ENCODE measurements at places on chromosomes 6 and 20.

GRCh38 chr6:166162599-166163342, 4.9 kb downstream of the TBXT start:
- DNase-seq: no peak

DNA sequence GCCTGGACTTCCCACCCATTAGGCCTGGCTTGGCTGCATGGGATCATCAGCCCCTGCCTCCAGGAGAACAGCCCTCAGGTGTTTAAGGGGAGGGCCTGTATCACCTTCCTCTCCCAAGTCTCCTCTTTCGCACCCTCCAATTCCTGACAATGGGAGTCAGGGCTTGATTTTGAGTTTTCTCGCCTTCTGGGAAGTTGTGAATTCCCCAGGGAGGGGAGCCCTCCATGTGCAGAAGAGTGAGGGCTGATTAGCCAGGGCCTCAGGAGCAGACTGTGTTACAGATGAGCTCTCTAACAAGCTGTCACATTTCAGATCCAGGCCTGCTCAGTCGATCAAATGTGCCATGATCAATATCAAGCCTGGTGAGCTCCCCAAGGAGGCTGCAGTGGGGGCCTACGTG, 42.4 kb downstream of the CNBD2 start:
- no peak for DNase-seq

DNA sequence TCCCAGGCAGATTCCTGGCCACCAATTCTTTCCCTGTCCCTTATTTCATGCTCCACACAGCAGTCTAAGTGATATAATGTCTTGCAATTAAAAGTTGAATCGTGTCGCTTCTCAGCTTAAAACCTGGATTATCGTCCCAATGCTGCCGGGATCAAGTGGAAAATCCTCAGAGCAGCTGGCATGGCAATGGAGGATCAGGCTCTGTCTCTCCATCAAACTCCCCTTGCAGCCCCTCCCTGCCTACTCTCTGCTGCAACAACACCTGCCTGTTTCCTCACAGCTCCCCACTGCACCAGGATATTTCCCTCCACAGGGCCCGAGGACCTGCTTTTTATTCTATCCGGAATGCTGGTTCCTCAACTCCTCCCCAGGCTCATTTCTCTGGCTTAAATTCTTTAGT, 277.1 kb downstream of the SYNE1 start:
- no peak for DNase-seq

DNA sequence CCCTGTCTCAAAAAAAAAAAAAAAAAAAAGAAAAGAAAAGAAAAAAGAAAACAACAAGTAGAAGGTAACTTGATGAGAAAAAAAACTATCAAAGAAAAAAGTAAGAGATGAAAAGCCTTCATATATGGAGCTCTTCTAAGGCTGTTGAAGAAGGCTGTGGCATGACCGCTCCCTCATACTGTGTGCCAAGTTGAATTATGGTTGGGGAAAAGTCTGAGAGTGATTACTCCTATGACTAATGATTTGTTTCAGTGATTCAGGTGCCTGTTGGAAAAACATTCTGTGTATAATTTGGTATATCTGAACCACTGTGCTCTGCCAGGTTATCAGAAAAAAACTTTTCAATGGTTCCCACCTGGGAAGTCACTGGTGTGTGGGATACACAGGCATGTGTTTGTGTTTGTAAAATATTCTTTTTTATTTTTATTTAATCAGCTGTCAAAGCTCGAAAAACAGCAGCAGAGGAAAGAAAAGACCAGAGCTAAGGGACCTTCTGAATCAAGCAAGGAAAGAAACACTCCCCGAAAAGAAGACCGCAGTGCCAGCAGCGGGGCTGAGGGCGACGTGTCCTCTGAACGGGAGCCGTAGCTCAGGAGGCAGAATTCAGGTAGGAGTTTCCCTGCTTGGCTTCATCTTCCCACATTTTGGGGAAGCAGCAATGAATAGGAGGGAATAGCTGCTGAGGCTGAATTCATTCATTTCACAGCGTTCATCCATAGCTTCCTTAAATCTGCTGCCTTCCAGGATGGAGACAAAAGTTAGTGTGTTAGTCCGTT, 69.7 kb upstream of the SCP2D1 start:
- no peak for DNase-seq

DNA sequence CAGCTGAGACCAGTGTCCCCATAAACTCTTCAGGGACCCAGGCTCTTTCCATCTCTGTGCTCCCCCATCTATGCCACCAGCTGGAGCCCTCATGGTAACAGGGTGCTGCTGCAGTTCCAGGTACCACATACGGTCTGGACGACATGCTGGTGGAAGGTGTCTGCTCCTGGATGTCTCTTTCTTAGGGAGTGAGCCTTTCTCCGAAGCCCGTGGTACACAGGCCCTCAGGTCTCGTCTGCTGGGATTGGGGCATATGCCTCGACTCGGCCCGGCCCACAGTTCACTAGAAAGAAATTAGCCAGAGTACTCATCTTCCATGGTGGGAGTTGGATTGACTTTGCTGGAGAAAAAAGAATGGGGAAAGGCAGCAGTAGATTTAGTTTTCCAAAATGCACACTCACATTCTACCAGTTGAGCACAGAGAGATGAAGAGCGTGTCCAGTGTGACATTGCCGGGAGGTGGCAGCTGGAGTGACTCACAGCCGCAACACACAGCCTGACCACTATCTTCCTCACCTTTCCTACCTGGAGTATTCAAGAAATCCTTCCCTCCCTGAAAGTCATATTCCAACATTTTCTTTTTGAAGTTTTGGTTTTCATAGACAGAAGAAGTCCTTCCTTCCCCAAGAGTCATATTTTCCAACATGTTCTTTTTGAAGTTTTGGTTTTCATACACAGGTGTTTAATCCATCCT, 18.6 kb upstream of the SPO11 start:
- DNase-seq: no peak

GRCh38 chr6:47162793-47163192, 120.7 kb upstream of the ADGRF1 start:
- no peak for DNase-seq

DNA sequence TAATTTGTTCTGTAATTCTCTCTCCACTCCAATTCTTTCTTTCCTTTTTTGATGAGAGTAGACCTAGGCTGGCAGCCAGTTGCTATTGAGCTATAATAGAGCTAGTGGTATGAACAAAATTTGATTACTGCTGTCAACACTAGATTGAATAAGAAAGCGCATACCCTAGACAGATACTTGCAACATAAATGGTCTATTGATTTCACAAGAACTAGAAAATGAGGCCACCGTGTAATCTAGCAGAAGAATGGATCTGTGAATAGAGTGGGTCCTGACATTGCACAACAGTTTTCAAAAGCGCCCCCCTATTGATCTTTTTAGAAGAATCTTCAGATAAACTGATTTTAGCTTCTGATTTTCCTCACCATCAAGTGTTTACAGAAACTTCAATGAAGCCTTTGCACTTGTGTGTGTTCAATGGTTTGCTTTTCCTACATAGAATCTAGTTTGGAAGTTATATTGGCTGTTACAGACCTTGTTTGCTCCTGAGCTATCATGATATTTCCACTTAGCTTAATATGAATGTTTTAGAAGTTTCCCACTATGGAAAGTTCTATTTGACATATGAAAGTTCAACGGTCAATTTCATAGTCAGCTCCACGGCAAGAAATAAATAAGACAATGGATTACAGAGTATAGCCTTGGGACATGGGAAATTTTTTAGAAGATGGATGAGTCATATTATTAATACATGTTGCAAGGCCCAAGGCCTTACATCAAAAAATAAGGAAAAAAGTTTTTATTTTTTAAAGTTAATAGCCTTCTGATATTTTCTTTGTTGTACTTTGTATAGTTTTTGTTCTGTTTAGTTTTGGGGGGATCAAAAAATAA, 55.6 kb downstream of the UTRN start:
- DNase-seq: no peak

DNA sequence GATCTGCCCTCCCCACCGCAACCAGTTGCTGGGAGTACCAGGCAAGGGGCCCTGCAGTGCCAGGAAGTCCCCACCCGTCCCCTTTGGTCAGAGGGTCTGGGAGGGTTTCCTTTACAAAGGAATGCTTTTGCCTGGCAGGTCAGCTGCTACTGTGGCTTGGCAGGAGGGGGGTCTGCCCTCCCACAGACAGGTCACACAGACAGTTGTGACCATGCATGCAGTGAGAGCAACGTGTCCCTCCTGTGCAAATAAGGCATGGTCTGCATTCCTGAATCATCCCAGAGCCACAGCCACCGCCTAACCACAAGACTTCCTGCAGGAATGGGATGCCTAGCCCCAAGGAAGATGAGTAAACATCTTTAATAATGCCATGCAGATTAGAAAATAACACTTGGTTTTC, 439 bp upstream of the F13A1 start:
- DNase-seq: no peak

DNA sequence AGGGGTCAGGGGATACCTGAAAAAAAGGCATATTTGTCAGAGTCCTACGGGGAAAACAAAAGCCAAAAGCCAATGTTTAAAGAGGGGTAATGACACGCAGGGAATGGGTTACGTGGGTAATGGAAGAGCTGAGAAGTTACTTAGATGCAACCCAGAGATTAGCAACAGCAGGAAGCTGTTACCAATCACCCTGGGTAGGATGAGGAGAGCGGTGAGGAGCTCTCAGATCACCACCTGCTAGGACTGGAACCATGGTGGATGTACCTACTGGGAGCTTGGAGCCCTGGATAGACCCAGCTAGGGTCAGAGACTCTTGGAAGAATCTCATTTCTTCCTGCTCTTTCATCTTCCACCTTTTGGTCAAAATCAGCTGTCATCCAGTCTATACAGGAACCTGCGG, 51.2 kb upstream of the RNF24 start:
- DNase-seq: no peak

DNA sequence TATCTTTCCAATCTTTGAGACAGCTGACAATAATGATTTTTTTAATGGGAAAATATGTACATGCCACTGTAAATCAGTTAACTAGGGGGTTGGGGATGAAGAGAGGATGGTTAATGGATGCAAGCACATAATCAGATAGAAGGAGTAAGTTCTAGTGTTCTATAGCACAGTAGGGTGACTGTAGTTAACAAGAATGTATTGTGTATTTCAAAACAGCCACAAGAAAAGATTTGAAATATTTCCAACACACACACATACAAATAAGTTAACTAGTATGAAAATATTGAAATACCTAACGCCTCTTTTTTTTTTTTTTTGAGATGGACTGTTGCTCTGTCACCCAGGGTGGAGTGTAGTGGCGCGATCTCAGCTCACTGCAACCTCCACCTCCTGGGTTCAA, 153.4 kb upstream of the SALL4 start:
- DNase-seq: no peak

DNA sequence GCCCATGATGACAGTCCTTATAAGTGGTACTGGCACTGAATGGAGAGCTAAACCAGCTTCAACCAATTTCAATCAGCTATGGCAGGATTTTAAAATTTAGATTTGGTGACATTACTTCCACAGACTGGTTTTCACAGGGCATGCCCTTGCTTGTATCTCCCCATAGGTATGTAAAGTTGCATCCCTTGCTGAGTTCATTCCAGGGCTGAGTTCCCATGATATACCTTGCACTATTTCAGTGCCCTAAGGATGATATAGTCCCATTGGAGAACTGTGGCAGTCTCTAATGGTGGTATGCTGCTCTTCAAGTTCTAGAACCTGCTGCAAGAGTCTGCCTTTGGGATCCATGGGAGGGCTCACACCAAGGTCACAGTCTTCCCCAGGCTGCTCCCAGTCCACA, 232.7 kb upstream of the MOCS1 start:
- no peak for DNase-seq

GRCh38 chr6:161561908-161562307, 288.0 kb upstream of the AGPAT4 start:
- DNase-seq: no peak

GRCh38 chr20:32796981-32797451, 22.7 kb upstream of the MAPRE1 start:
- DNase-seq: no peak

DNA sequence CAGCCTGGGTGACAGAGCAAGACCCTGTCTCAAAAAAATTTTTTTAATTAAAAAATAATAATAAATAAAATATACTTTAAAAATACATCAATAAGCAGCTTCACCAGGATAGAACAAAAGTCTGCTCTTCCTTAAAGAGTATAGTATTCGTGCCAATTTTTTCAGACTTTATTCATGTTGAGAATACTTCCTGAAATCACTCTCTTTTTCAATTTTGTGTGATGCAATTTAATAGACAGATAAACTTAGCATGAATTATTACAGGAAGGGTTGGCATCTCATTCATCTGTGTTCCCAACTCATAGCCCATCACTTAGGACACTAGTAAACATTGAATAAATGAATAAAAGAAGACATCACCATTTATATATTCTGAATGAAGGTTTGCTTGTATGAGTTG, 52.4 kb downstream of the IPCEF1 start:
- DNase-seq: no peak

DNA sequence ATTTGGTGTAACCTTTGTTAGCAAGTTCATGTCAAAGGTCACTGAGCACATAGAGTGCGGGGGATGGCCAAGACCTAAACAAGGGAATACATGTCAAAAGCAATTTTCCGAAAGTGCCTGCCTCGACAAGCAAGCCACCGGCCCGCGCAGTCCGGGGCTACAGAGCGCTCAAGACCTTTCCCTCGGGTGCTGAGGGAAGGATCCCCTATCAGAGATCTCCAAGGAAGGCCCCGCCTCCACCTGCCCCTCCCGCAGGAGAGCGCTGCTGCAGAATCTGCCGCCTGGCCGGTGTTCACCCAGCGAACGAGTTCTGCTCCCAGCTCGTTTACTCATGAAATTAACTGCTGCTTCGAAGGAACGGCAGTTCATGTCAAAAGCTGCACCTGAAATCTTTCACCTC, 252.7 kb downstream of the BMP7 start:
- no peak for DNase-seq

DNA sequence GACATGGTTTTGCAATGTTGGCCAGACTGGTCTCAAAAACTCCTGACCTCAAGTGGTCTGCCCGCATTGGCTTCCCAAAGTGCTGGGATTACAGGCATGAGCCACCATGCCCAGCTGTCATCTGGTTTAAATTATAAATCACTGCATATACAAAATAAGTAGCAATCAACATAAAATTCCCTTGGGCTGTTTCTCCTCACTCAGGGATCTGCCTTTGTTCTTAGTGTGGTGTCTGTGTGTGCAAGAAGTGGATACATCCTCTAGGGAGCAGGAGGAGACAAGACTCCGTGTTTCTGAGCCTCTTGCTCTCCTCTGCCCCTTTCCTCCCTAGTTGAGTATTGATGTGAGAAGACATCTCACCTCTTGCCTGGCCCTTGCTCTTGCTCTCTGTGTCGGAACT, 65.2 kb upstream of the ADGRF4 start:
- DNase-seq: no peak

GRCh38 chr6:26175033-26175427, 87.8 kb downstream of the HFE start:
- no peak for DNase-seq

- no peak for DNase-seq
Observed at GRCh38 chr6:145865595-145865994, 51.0 kb upstream of the FBXO30 start.

DNA sequence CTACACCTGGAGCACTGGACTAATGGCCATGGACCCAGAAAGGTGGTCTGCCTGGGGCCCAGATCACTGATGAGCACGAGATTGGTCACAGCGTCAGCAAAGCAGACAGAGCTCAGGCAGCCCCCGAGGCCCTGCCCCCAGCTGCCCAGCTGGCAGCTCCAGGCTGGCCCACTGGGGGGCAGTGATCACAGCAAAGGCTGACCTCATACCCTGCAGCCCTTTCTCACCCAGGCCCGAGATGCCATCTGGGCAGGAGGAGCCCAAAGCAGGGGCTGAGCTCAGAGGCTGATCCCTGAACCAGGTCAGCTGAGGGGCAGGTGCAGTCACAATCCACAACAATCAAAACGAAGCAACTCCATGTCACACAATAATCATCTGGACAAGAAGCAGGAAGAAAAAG, 4.1 kb downstream of the MAP1LC3A start:
- peak; percentile 13 for DNase-seq

- DNase-seq: peak; percentile 89
Observed at GRCh38 chr6:34236443-34237315, at the start of gene HMGA1. HMGA1 (plus strand) TSS chr6:34236873; CDS start chr6:34240781, 3,908 bp downstream.

All from activated CD4-positive, alpha-beta T cell treated with anti-CD3 and anti-CD28 coated beads, Interleukin-2, Interleukin-4, amounts not matched to agents 100 ng/mL and 50 ng/mL, durations not matched to agents 16 hours and 8 hours (primary cell).